Karpas-422 (cell line): ENCODE measurements at places on chromosomes 7 and 10. TPM values are rescaled to one million over a fixed set of nuclear protein-coding genes. Genes with fewer than 3 reads are reported as not detected.

GRCh38 chr10:34254596-34254995 lies 560.5 kb downstream of the PARD3 start:
- H3K4me3 ChIP-seq: no peak overlapping the region
- no peaks in the 10 kb centered on the region for H3K27me3 ChIP-seq

GRCh38 chr7:44671069-44671468 lies 64.6 kb downstream of the OGDH start:
- no peaks in the 10 kb centered on the region for H3K27me3 ChIP-seq
- H3K4me3 ChIP-seq: no peak overlapping the region
- peaks cover 10% of the 10 kb centered on the region; the same call in 1 of the 2 replicates for H3K4me1 ChIP-seq
- no peak overlapping the region for H3K27ac ChIP-seq
- peaks cover 7% of the 10 kb centered on the region; the same call in 1 of the 2 replicates for H3K36me3 ChIP-seq

The HTR5A gene
- total RNA-seq: not detected in 2 replicates

The CREB5 gene
- total RNA-seq: 7.8 and 52.1 TPM in 2 replicates

The LIPF gene
- 0.22 TPM in 1 of 2 replicates, not detected in the other for total RNA-seq

- no peak overlapping the region for H3K4me3 ChIP-seq
- H3K27me3 ChIP-seq: no peaks in the 10 kb centered on the region
- H3K27ac ChIP-seq: no peak overlapping the region
- no peak for DNase-seq
- no peaks in the 10 kb centered on the region for H3K36me3 ChIP-seq
Measured at GRCh38 chr7:148115308-148115707, 475.3 kb upstream of the C7orf33 start.

GRCh38 chr10:27440021-27440420 lies 64.1 kb upstream of the RAB18 start:
- H3K27me3 ChIP-seq: no peaks in the 10 kb centered on the region
- no peak overlapping the region for H3K4me3 ChIP-seq
- H3K36me3 ChIP-seq: no peaks in the 10 kb centered on the region
- H3K4me1 ChIP-seq: no peaks in the 10 kb centered on the region
- H3K27ac ChIP-seq: no peak overlapping the region
- DNase-seq: no peak

The H2BK1 gene
- not detected in 2 replicates for total RNA-seq

The UBE2D1 gene
- total RNA-seq: 3.4 and 12.7 TPM in 2 replicates

DNA sequence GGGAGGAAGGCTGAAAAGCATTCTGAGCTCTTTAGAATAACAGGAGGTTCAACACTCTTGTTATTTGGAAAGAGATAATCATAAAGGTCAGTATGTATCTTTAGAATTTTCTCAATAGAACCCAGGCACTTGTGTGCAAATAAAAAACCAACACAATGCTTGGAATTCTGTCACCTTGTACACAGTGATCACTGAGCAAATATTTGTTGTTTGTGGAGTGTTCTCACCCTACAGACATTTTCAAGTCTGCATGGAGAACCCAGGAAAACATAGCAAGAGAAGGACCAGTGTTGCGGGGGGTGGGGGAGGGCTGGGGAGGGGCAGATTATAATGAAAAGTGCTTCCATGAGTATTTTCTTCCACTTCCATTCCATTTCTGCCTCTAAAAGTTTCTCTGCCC lies 87.4 kb downstream of the FAM107B start:
- no peaks in the 10 kb centered on the region for H3K27me3 ChIP-seq
- no peak overlapping the region for H3K27ac ChIP-seq
- no peaks in the 10 kb centered on the region for H3K4me1 ChIP-seq
- no peaks in the 10 kb centered on the region for H3K36me3 ChIP-seq
- no peak overlapping the region for H3K4me3 ChIP-seq

The NCF1 gene
- total RNA-seq: 218 and 368 TPM in 2 replicates

The NUTM2E gene
- total RNA-seq: 0.19 and 0.43 TPM in 2 replicates

DNA sequence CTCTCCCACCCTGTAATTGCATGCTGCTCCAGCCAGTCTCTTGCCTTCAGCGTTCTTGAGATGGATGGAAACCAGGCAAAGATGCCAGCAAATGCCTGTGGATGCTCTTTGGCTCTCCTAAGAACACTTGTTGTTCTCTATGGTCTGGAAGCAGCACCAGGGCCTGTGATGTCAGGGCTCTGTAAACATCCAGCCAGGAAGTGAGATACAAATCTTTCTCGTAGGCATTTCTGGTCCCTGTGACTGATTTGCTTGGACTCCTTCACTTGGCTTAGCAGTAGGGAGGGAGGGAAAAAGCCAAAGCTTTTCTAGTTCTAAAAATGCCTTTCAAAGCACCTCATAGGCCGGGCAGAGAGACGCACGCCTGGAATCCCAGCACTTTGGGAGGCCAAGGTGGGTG lies 201.3 kb downstream of the REEP3 start:
- peaks cover 33% of the 10 kb centered on the region for H3K4me1 ChIP-seq
- H3K27me3 ChIP-seq: no peaks in the 10 kb centered on the region
- no peak overlapping the region for H3K27ac ChIP-seq
- DNase-seq: no peak
- no peak overlapping the region for H3K4me3 ChIP-seq

The DNA2 gene
- total RNA-seq: 11.5 and 27.7 TPM in 2 replicates

DNA sequence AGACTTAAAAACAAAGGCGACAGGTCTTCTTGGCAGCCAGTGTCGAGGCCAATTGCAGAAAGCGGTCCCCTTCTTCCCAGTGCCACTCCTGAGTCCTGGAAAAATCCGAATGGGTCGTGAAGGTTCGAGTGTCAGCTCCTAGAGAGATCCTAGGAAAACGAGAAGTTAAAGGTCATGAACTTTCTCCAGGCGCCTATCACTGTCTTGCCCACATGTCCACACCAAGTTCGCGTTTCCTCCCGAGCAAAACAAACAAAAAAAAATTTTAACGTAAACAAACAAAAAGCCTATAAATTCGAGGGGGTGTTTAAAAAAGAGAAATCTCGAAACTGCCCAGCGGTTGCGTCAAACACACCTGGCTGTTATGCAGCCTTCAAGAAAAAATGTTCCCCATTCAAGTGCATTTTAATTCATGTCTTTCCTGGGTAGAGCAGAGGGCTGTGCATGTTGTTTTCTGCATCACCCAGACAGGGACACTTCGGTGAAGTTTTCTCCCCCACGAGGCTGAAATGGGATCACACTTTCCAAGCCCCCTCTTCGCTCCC lies 1.5 kb downstream of the ARHGAP21 start:
- peak overlapping the region; percentile 62; the same call in 1 of the 2 replicates for H3K4me3 ChIP-seq
- peaks cover 14% of the 10 kb centered on the region for H3K4me1 ChIP-seq
- DNase-seq: no peak
- no peaks in the 10 kb centered on the region for H3K36me3 ChIP-seq

DNA sequence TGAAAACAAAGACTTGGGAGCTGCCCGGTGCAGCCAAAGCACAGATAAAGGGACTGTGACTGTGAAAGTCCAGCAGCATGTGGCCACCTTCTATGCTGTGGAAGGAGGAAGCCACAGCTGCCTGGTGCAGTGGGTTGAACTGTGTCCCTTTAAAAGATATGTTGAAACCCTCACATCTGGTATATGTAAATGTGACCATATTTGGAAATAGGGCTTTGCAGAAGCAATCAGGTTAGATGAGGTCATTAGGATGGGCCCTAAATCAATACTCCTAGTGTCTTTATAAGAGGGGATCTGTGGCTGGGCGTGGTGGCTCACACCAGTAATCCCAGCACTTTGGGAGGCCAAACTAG lies 136.9 kb downstream of the GLI3 start:
- no peaks in the 10 kb centered on the region for H3K27me3 ChIP-seq
- H3K27ac ChIP-seq: no peak overlapping the region
- H3K4me1 ChIP-seq: no peaks in the 10 kb centered on the region
- no peaks in the 10 kb centered on the region for H3K36me3 ChIP-seq
- DNase-seq: no peak
- H3K4me3 ChIP-seq: no peak overlapping the region

The AGR3 gene
- total RNA-seq: not detected in 2 replicates

The SLC13A1 gene
- total RNA-seq: not detected in 2 replicates

- H3K27ac ChIP-seq: no peak overlapping the region
- no peaks in the 10 kb centered on the region for H3K27me3 ChIP-seq
- H3K4me1 ChIP-seq: no peaks in the 10 kb centered on the region
- no peaks in the 10 kb centered on the region for H3K36me3 ChIP-seq
- DNase-seq: no peak
- H3K4me3 ChIP-seq: no peak overlapping the region
Measured at GRCh38 chr10:18368273-18368672, 228.0 kb downstream of the CACNB2 start.

The NKX2-3 gene
- not detected in 2 replicates for total RNA-seq

The TAS2R5 gene
- 0.90 and 2.5 TPM in 2 replicates for total RNA-seq

The PSMA2 gene
- 13.2 and 97.1 TPM in 2 replicates for total RNA-seq

DNA sequence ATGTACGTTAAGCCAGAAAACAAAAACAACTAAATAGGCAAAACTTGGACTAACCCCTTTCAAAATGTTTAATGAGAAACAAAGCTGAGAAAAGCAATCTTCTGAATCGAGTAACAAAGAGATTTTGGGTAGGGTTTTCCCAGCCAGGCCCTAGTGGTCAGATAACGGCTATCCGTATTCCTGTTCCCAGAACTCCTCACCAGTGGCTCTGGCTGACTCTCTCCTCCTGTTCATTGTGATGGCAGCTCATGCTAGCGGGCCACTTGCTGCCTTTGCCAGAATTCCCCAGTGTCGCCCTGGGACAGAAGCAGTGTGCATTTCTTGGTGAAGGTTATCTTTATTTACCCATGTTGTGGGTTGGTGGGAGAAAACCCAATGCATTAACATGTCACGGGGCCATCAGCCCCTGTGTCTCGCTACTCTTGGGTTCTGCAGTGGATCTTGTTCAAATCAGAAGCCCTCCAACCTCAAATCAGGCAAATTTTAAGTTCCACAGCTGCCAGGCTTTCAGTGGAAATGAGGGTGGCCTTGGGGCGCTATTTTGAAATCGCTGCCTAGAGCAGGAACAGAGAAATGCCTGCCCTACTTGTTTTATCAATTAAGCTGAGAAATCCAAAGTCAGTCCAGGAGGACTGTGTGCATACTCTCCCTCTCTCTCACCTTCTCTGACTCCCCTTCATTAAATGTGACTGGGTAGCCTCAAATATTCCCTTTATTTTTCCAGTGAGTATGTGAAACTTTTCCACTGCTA lies 164.5 kb upstream of the NPVF start:
- H3K27ac ChIP-seq: no peak overlapping the region
- DNase-seq: no peak
- no peaks in the 10 kb centered on the region for H3K27me3 ChIP-seq
- no peaks in the 10 kb centered on the region for H3K36me3 ChIP-seq
- H3K4me3 ChIP-seq: no peak overlapping the region

The C10orf143 gene
- total RNA-seq: 0.75 and 3.9 TPM in 2 replicates

DNA sequence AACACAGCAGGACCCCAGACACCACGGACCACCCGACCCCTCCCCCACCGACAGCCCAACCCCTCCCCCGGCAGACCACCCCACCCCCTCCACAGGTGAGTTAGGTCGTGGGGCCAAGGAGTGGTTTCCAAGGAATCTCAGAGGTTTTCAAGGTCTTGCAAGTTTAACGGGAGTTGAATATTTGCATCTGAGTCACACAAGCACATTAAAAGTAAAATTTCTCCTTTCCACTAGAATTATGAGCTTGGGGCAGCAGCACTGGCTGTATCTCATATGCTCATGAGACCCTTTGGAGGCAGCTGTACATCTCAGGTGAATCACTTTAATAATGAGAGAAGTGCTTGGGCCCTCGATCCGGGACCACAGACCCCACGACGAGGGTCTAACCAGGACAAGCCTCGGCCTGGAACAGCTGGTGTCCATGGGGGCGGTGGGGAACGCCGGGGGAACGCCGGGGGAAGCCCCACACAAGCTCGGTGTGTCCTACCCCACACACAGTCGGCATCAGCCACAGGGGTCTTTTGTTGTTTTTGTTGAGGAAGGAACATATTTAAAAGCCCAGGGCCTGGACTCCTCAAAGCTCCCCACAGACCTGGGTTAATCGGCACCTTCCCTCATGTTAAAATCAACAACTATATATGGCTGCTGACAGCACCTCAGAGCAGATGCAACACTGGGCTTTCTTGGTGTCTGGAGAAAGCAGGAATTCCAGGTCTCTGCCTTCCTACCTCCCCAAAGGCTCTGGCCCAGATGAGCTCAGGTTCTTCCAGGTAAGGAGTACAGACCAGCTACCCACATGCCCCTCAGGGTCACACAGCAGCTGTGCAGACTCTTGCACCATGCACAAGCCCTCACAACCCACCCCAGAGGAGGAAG lies 130.3 kb downstream of the DIP2C start:
- no peaks in the 10 kb centered on the region for H3K27me3 ChIP-seq
- H3K36me3 ChIP-seq: no peaks in the 10 kb centered on the region
- DNase-seq: no peak

DNA sequence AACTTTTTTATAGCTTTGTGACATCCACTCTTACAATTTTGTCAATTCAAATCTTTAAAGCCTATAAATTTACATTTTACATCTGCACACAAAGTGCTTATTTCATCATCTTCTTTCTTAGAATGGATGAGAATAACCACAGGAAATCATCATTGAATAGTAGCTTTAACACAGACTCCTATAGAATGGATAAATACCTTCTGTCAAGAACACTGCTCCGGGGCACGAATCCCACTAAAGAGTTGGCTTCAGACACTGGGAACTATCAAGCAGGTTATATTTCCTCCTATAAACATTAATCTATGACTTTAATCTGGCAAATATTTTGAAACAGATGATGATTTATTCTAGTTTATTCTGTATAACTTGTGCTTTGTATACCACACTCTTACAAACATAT lies 269.7 kb upstream of the TPK1 start:
- no peak for DNase-seq
- H3K27me3 ChIP-seq: no peaks in the 10 kb centered on the region
- H3K36me3 ChIP-seq: no peaks in the 10 kb centered on the region

- peaks cover 13% of the 10 kb centered on the region for H3K4me1 ChIP-seq
- no peak for DNase-seq
- no peak overlapping the region for H3K4me3 ChIP-seq
Measured at GRCh38 chr7:158582089-158582456, 5.5 kb downstream of the PTPRN2 start.

GRCh38 chr7:1241258-1241602 lies 8.6 kb downstream of the UNCX start:
- H3K4me3 ChIP-seq: no peak overlapping the region
- no peak for DNase-seq
- no peak overlapping the region for H3K27ac ChIP-seq
- no peaks in the 10 kb centered on the region for H3K4me1 ChIP-seq
